ENCODE measurements at places on chromosomes 2 and 18.

DNA sequence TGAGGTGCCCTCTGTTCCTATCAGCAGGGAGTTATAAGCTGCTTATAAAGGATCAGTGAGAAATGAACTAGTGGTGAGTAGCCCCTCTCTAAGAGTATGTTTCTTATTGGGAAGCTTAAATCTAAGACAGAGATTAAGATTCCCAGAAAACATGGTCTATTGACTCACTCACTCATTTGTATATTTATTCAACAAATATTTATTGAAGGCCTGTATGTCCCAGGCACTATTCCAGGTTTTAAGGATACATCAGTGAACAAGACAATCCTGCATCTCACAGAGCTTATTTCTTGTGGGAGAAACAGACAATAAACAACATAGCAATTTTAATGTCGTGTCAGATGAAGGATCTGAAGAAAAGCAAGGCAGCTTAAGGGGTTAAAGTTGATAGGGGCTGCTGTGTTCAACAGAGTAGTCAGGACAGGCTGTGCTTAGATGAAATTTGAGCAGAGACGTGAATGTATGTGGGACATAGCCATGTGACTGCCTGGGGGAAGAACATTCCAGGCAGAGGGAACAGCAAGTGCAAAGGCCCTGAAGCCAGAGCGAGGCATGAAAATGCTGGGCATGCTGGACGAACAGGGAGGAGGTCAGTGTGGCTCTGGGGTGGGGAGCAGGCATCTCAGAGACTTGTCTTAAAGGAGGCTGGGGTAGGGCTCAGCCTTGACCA, 14.8 kb upstream of the PSD4 start:
- DNase-seq, result no peak

- no peak for DNase-seq
These were observed 232.3 kb downstream of the HAUS1 start for GRCh38 chr18:46336278-46337111.

GRCh38 chr2:174776223-174776622, 12.0 kb upstream of the CHRNA1 start:
- DNase-seq, result no peak

DNA sequence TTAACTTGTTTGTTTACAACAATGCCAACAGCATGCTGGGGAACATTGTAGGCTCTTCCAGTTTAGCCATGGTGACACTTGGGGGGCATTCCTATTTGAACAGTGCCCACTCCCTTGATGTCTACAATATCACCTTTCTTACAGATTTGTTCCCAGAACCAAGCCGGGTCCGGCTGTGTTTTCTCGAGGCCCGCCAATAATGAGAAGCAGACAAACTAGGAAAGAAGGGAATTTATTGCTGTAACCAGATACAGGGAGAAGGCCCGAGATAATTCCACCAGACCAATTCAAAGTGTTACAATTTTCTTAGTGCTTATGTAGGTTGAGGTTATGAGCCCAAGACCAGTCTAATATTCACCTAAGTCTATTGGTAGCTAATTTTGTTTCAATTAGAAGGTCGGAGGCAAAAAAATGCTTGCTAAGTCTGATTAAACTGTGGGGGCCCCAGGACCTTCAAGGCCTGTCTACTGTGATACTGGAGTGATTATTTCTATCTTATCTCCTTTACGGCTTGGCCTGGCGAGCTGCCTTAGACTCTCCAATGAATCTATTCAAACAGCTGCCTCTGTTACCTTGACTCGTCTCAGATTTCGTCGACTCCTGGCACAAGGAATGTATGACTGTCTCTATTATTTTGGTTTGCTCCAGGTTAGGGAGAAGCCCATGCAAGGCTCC, 59.1 kb upstream of the PSME4 start:
- no peak for DNase-seq

GRCh38 chr2:99623613-99624012, 133.8 kb upstream of the REV1 start:
- DNase-seq, result no peak

DNA sequence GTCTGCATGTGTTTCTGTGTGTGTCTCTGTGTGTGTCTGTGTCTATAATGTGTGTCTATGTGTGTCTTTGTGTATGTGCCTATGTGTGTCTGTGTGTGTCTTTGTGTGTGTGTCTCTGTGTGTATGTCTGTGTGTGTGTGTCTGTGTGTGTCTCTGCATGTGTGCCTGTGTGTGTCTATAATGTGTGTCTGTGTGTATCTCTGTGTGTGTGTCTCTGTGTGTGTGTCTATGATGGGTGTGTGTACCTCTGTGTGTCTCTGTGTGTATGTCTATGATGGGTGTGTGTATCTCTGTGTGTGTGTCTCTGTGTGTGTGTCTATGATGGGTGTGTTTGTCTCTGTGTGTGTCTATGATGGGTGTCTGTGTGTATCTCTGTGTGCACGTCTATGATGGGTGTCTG, 126.2 kb upstream of the GPC1 start:
- no peak for DNase-seq

DNA sequence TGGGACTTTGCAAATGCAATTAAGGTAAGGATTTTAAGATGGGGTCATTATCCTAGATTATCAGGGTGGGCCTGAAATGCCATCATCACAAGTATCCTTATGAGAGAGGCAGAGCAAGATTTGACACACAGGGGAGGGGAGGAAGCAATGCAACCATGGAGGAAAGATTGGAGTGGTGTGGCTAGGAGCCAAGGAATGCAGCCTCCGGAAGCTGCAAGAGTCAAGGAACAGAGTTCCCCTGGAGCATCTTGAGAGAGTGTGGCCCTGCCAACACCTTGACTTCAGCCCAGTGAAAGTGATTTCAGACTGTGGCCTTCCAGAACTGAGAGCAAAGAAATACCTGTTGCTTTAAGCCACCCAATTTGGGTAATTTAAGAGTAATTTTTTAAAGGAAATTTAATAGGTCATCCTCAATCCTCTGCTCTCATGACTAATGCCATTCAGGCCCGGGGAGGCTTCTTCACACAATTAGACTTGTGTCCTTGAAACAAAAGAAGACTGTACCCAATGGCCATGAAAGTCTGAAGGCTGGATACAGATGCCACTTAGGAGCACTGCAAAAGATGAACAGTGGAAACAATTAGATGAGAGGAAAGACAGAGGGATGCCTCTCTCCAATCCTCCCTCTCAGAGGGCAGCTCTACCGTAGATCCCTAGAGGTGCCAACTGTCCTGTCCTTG, 250.3 kb upstream of the ID2 start:
- DNase-seq, result no peak

DNA sequence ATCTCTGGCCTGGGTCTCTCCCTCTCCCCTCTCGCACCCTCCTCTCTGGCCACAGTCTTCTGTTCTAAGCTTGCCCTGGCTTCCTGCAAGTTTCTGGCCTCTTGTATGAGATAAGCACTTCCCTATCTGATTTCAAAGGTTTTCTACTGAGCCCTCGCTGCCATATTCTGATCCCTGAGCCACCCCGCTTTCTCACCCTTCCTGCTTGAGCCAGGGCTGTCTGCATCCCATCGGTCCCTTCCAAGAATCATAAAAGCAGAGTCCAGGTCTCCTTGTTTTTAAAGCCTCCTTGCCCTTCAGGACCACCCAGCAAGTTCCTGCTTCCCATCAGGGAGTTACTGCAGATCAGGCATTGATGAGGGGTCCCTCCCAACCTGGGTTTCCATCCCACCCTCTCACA, 110.2 kb downstream of the PRKCE start:
- no peak for DNase-seq
